ENCODE measurements at places on chromosomes 3 and 15.

DNA sequence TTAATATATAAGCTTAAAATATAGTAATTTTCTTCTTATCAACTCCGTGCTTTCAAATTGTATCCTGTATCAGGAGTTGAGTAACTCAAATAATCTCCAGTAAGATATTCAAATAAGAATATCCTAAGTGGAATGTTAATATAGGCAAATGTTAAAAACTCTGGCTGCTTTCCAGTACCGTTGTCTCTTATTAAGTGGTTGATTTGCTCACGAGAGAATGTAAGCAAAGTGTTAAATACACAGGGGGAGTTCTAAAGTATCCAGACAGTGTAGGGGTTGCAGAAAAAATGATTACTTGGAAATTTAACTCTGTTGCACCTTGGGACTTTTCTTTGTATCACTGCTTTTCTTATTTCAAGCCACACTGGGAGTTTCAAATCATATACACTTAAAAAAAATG is 478.9 kb upstream of the TBL1XR1 start:
- no peak for DNase-seq

GRCh38 chr3:142716102-142716501 is 7.7 kb upstream of the TRPC1 start:
- DNase-seq, result no peak

DNA sequence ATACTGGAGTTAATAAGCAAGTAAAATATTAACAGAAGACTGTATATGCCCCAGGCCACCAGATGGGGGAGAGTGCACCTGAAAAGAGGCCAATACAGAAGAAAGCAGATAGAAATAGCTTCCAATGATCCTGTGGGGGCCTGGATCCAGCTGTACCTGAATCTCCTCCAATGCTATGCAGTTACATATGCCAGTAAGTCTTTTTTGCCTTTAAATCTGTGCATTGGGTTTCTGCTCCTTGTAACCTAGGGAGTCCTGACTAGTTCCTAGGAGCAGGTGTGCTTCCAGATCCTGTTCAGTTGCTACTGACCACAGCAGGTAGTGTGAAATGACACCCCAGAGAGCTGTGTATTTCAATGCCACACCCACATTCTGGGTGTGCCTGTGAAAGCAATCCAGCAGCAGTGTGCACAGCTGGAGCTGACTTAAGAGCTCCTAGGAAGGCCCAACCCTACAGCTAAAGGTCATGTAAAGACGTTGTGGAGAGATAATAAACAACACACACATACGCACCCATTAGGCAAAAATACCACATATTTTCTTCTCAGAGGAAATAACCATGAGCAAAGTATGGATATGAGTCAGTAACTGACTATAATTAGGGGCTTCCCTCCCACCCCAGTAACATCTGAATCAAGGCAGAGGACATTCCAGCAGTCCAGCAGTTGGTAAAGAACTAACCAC is 62.2 kb upstream of the AKAP13 start:
- DNase-seq, result no peak

DNA sequence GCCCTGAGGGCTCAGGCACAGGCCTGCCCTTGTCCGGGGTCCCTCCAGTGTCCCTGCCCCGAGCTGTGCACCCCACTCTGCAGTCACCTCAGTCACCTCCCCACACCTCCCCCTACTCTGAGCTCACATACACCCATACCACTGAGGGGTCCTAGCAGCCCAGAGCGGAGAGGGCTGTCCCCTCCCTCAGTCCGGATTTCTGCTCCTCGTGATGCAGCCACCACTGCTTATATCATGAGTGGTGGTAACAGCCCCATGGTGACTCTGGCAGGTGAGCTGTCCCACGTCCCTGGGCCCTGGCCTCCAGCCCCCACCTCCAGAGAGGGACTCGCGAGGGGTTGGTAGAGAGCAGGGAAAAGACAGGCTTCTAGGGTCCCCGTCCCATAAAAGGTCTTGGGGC is 8.0 kb downstream of the CSPG4 start:
- DNase-seq, result no peak

DNA sequence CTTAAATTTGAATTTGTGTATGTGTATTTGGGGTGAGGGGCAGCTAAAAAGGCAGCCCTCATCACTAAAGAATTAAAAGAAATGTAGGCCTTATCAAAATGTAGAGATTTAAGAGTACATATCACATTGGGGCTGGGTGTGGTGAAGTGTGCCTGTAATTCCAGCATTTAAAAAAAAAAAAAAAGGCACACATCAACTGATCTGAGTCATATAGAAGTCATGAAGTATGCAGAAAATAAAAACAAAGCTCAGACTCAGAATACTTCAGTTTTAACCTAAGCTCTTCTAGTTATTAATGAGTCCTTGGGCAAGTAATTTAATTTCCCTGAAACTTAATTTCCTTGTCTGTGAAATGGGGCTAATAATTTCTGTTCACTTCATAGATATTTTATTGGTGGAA is 31.6 kb downstream of the SLC24A1 start:
- no peak for DNase-seq

DNA sequence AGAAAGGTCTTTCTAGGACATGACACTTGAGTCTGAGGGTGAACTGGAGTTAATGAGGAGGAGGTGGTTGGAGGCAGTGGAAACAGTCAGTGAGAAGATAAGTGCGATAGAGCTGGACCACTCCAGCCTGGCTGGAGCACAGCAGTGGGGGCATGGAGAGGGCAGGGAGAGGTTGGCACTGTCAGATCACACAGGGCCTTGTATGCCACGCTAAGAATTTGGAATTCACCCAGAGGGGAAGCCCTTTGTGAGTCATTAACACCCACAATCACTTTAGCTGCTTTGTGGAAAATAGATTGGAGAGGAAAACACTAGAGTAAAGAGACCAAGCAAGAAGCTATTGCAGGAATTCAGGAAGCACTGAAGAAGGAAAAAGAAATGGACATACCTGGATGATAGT is 83.3 kb downstream of the ZNF621 start:
- no peak for DNase-seq

DNA sequence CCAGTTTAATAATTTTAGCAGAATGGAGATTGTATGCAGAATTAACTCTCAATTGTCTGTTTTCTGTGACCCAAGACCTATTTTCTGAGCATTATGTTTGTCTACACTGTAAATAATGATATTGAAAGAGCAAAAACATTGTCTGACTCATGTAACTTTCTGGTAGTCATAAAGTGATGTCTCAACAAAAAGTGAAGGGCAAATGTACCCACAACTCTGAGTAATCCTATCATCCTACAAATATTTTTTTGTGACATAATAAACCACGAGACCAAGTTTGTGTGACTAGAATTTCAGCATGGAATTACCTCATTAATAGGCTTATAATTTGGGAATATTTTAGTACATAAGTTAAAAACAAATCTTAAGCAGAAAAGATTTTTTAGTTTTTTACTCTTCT is 15.4 kb upstream of the ABHD10 start:
- DNase-seq, result no peak

GRCh38 chr3:7874116-7874515 is 627.5 kb upstream of the LMCD1 start:
- DNase-seq, result no peak

GRCh38 chr3:137103739-137104138 is 146.0 kb downstream of the IL20RB start:
- DNase-seq, result no peak

GRCh38 chr3:190073264-190074008 is 47.3 kb downstream of the P3H2 start:
- DNase-seq, result no peak

DNA sequence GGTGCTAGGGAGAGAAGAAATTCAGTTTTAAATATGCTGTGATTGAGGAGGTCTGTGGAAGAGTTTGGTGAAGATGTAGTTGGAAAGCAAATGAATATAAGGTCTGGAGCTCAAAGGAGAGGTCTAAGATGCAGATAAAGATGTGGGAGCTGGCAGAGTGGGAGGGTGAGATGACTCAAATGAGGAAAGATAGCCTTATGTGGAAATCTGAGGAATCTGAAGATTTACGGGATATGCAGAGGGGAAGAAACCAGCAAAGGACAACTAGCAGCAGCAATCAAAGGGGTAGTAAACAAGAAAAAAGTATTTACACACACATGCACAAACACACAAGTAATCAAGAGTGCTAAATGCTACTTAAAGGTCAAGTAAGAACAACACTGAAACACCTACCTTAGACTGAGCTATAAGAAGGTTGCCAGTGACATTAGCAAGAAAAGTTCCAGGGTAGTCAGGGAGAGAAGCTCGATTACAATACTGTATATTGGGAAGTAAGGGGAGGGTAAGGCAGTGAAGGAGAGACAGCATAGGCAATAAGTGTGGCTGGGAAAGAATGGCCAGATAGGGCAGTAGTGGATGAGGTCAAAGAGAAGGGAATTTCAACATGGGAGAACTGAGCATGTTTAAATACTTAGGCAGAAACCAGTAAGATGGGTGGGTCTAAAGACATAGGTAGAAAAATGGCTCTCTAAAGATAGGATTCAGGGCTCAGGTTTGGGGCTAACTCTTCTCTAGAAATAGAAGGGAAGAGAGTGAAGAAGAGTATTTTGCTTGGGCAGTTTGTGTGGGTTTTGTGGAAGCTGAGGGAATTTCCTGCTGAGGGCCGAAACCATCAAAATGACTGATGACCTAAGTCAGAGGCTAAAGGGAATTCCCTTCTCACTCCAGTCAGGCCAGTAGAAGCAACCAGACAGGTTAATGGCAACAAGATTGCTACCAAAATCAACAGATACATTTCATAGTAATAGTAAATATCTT is 8.9 kb downstream of the CMTM6 start:
- no peak for DNase-seq

Measured in head of caudate nucleus (tissue), 42 donors.